ENCODE measurements at places on chromosomes 13 and 19. TPM values are rescaled to one million over a fixed set of nuclear protein-coding genes. Genes with fewer than 3 reads are reported as not detected.

DNA sequence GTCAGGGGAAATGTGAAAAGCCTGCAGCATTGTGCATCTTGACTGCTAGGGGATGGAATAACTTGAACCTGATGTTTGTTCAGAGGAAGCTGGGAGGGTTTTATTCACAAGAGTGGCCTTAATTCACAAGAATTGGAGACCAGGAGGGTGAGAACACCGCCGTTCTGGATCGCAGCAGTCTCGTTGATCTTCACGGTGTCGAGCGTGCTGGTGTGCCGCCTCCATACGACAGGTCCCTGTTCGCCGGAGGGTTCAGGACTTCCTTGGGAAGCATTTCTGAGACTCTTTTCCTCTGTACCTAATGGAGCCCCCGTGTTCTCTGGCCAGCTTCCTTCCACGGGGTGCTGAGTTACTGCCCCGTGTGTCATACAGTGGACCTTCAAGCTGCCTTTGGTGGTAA is 66.9 kb downstream of the ARHGEF7 start:
- DNase-seq: no peak

The DLL3 gene
- 1.7 TPM for total RNA-seq

- DNase-seq: peak; percentile 69
These were observed 8.7 kb upstream of the ATP12A start for GRCh38 chr13:24671386-24672113.

DNA sequence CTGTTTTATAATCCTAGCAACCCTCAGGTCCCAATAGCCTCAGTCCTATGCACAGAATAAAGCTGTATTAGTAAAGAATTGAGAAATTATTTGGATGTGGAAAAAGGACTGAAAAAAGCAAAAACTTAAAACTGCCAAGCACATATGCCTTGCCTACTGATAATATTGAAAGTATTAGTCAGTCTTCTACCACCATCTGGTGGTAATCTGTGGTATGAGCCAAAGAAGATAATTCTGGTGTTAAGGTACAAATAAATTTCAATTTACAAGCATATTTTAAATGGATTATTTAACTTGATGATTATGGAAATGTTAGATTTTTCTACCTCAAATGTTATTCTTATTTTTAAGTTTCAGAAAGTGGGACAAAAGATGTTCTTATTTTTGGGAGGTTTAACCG is 460.3 kb upstream of the KLHL1 start:
- DNase-seq: no peak

The CYP2A7 gene
- total RNA-seq: not detected

The CEACAM3 gene
- not detected for total RNA-seq

DNA sequence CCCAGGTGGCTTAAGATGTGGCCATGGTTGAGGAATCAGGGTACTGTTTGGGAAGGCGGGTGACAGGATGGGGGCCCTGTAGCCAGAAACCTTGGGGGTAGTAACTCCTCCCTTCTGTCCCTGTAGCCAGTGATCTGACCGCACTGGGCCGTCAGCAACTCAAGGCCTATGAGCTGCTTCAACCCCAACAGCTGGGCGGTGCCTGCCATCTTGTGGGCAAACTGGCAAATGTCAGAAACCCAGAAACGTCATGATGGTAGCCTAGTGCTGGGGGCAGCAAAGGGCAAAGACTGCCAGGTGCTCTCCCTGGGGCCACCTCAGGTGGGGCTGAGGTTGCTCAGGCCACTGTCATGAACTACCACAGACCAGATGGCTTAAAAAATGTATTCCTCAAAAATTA is 3.5 kb downstream of the COPE start:
- peak; percentile 55 for DNase-seq

The P2RY11 gene
- total RNA-seq: 18.4 TPM

DNA sequence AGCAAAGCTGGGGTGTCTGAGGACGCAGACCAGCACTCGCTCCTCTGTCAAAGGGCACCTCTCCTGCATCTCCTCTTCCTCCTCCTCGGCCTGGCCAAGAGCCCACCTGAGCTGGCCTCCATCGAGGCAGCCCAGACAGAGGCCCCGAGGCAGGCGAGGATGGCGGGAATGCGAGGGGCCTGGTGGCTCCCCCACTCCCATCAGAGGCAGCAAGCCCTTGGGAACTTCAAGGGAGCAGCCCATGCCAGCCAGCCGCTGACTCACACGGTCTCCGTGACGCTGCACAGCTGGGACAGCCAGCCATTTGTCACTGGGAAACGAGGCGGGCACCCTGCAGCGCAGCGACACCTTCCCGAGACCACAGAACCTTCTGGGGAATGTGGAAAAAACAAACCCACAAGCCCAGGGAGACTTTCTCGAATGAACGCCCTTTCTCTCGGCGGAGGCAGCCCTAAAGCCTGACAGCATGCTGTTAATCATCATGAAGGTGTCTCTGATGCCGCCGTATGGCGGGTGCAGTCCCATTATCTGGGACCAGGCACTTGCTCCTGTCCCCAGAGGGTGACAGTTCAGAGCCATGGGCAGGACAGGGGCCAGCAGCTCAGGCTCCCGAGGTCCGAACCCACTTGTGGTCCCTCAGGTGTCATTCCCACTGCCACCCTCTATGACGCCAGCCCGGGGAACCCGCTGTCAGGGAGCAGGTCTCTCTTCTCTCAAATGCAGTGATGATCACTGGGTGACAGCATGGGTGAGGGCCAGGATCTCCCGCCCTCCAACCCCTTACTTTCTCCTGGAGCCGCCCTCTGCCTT is 53.0 kb downstream of the PEPD start:
- DNase-seq: no peak

DNA sequence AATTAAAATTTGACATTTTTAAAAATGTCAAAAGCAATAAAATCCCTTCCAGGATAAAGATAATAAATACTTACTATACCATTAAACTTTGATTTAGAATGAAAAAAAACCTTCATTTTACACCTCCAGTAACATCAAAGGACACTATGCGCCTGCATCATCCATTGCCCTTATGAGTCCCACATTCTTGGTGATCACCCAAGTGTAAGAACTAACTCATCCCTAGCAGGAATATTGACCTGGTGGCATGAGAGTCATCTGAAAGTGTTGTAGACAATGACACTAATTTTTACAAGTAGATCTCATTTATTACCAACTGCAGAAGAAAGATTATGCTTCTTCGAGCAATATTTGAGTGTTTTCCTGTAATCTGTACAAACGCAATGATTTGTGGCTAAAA is 1128.9 kb downstream of the EFNB2 start:
- no peak for DNase-seq

The CD22 gene
- not detected for total RNA-seq

GRCh38 chr19:45517641-45518468 is 10.6 kb downstream of the VASP start:
- DNase-seq: no peak

The ERICH4 gene
- not detected for total RNA-seq

GRCh38 chr13:51614350-51614786 is 30.1 kb downstream of the WDFY2 start:
- DNase-seq: no peak

DNA sequence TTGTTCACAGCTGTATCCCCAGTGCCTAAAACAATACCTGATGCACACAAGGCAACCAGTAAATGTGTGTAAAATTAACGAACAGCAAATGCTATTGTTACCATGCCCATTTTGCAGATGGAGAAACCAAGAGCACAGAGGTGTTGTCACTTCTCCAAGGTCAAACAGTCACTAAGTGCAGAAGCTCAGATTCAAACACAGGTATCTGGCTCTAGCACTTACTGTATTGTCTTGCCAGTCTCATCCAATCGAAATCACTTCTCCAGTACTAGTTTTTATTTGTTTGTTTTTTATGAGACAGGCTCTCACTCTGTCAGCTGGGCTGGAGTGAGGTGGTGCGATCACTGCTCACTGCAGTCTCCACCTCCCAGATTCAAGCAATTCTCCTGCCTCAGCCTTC is 13.7 kb downstream of the PLD3 start:
- no peak for DNase-seq

- DNase-seq: no peak
These were observed 15.6 kb upstream of the C2CD4C start for GRCh38 chr19:424546-424945.

DNA sequence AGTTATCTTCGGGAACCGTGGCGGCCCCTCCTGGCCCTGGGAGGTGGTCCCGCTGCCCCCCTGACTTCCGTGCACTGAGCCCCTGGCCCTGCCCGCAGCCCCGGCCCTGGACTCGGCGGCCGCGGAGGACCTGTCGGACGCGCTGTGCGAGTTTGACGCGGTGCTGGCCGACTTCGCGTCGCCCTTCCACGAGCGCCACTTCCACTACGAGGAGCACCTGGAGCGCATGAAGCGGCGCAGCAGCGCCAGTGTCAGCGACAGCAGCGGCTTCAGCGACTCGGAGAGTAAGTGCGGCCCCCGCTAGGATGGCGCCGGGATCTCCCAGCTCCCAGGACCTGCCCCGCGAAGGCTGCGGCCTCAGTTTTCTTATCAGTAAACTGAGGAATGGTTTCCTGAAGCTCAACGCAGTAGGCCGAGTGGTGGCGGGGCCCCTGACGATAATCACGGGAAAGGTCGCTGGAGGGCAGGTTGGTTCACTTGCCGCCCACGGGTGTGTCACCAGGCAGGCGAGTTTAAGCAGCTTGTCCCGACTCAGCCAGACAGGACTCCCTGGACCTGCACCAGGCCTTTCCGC is 924 bp downstream of the RGCC start:
- DNase-seq: peak; percentile 57

The N4BP2L1 gene
- 7.9 TPM for total RNA-seq

The SRRM5 gene
- total RNA-seq: 1.0 TPM

DNA sequence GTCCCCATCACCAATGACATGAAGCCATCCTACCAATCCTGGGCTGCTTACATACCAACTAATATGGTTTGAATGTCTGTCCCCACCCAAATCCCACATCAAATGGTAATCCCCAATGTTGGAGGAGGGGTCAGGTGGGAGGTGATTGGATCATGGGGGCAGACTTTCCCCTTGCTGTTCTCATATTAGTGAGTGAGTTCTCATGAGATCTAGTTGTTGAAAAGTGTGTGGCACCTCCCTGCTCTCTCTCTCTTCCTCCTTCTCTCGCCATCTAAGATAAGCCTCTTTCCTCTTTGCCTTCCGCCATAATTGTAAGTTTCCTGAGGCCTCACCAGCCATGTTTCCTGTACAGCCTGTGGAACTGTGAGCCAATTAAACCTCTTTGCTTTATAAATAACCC is 53.6 kb upstream of the FAM124A start:
- DNase-seq: no peak

GRCh38 chr13:73548449-73548848 is 489.6 kb downstream of the KLF5 start:
- no peak for DNase-seq

GRCh38 chr19:50720921-50721381 is 1.3 kb upstream of the SHANK1 start:
- DNase-seq: peak; percentile 18

DNA sequence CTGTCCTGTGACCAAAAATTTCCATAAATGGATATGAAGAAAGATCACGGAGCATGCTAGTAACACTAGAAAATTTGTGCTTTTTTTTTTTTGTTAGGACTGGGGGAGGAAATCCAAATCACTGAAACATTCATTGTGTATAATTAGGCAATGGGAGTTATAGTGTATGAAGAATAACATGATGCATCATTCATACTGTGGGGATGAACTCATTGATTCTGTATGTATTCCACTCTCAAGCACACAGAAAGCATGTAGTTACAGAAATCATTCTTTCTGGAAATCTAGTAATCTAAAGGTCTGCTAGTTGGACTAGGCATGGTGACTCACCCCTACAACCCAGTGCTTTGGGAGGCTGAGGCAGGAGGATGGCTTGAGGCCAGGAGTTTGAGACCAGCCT is 749.7 kb downstream of the DIAPH3 start:
- no peak for DNase-seq

The ARMC6 gene
- 40.1 TPM for total RNA-seq

DNA sequence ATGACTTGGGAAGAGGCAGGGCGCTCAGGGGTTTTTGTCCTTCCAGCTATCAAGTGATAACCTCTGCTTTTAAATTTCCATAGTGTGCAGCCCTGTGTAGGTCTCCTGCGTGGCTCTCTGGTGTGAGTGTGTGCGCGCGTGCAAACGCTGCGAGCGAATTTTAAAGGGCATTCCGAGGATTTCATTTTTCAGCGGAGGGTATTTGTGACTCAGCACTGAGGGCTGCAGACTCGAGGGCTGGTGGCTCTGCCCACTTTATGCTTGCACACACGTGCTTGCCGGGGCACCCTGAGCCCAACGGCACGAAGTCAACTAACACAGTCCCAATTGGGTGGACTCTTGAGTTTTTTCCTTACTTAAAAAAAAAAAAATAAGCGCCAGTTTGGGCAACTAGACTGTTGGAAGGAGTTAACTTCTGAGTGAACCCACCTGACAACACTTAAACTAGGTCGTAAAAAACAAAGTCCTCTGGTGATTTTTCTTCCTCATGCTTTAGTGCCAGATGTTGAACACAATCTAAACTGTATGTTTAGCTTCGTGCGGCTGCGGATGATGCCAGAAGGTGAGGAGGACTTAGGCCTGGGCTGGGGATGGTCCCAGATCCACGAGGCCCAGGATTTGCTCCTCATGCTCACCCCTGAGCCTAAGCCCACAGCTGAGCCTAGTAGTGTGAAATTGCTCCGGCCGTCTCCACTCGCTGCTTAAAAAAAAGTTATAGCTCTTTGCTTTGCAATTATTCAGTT is 2.1 kb downstream of the FGF9 start:
- no peak for DNase-seq

The SETDB2 gene
- total RNA-seq: 14.7 TPM

DNA sequence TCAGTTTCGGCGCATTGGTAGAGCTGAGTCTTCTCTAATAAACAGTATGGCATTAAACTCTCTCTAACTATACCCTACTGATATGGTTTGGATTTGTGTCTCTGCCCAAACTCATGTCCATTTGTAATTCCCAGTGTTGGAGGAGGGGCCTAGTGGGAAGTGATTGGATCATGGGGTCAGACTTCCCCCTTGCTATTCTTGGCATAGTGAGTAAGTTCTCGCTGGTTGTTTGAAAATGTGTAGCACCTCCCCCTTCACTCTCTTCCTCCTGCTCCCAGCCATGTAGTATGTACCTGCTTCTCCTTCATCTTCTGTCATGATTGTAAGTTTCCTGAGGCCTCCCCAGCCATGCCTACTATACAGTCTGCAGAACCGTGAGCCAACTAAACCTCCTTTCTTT is 682.7 kb upstream of the ARGLU1 start:
- no peak for DNase-seq

DNA sequence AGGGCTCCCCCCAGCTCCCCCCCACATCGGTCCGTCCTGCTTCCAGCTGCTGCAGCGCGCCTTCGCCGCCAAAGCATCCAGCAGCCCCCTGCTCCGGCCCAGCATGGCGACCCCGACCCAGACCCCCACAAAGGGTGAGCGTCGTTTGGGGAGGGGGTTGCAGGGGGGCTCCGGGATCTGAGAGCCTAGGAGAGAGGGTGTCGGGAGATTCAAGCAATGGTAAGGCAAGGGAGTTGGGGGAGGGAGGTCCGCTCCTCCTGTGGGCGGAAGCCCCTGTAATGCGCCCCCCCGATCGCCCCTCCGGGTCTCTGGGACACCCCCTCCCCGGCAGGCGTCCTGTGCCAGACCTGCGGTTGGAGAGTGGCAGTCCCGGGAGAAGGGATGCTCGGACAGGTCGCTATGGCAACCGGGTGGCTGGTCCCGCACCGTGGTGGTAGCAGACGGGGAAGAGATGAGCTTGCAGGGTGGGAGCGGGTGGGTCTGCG is at the start of gene FXYD7:
Gene FXYD7 (plus strand): TSS at position 25 of the 485 bp plus-strand sequence. CDS start 79 bp downstream, at position 104.
- no peak for DNase-seq

GRCh38 chr13:50584856-50585580 is 258.5 kb downstream of the DLEU7 start:
- no peak for DNase-seq

The KIR2DL4 gene
- total RNA-seq: not detected

GRCh38 chr19:7550987-7551761 is 15.7 kb downstream of the PNPLA6 start:
- peak; percentile 70 for DNase-seq

- DNase-seq: no peak
These were observed 10.5 kb downstream of the NAXD start for GRCh38 chr13:110625771-110626321.

The KLK6 gene
- total RNA-seq: 1.5 TPM

GRCh38 chr13:26628706-26629105 is 71.2 kb downstream of the WASF3 start:
- DNase-seq: peak; percentile 42

All from Caco-2 (cell line).